Esophagus squamous epithelium (tissue), 5 donors: ENCODE measurements at places on chromosomes 6 and 20.

GRCh38 chr6:41153992-41154625 is at the start of gene TREML1:
Gene TREML1, minus strand, starts transcription at chr6:41154347. Its CDS starts 59 bp downstream, at chr6:41154288.
- DNase-seq: no peak

DNA sequence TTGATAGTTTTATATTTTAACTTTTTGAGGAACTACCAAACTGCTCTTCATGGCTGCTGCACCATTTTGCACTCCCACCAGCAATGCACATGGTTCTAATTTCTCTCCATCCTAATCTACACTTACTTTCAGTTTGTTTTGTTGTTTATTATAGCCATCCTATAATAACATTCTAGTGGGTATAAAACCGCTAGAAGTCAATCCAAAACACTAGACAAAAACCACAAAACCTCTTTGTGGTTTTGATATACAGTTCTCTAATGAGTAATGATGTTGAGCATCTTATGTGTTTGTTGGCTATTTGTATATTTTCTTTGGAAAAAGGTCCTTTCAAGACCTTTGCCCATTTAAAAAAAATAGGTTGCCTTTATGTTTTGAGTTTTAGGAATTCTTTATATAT is 5.6 kb downstream of the RPP21 start:
- no peak for DNase-seq

DNA sequence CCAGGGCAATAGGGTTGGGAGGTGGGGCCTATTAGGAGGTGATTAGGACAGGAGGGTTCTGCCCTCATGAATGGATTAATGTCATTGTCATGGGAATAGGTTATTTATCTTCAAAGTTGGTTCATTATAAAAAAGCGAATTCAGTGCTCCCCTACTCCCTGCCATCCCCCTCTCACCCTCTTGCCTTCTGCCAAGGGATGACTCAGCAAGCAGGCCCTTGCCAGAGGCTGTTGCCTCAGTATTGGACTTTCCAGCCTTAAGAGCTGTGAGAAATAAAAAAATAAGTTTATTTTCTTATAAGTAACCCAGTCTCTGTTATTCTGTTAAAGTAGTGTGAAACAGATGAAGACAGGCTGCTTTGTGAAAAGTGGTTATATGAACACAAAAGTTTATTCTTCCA is 381.1 kb upstream of the ZFP64 start:
- DNase-seq: no peak

- DNase-seq: no peak
Observed at GRCh38 chr6:126267626-126268025, 72.3 kb upstream of the CENPW start.

DNA sequence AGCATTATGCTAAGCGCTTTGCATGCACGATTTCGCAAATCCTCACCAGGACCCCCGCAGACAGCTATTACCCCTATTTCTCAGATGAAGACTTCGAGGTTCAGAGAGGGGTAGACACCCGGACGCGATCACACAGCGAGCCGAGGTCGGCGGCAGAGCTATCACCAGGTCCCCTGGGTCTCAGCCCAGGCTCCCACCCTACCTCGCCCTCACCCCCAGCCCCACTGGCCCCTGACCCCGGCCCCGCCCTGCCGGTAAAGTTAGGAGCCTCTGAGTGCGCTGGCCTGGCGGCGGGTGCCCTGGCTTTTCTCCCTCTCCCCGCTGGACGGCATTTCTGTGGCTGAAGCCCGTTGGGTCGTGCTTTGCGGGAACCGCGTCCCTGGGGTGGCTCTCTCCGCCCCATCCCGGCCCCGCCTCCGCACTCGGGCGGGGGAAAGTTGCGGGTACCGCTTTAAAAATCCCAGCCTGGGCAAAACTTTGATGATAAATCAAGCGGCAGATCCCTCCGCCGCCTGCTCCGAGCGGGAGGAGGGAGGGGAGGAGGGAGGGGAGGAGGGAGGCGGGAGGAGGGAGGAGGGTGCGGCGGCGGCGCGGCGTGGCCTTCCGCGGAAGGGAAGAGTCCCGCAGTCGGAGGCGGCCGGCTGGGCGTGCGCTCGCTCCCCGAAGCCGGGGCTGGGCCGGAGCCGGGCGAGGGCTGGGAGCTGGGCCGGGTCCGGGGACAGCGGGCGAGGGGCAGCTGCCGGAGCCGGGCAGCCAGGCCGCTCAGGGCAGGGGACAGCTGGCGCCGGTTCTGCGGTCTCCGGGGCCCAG is at the start of gene VSTM2L:
TSS of gene VSTM2L (plus strand) at position 624 of the 810 bp plus-strand sequence. CDS start 224 bp downstream, outside the sequence.
- no peak for DNase-seq

- DNase-seq: no peak
Observed at GRCh38 chr6:158284007-158284875, 28.0 kb upstream of the TULP4 start.

- DNase-seq: no peak
Observed at GRCh38 chr6:40997234-40997957, 41.6 kb downstream of the UNC5CL start.

GRCh38 chr6:2738373-2738979 is 12.2 kb downstream of the MYLK4 start:
- DNase-seq: no peak

GRCh38 chr20:40471261-40471629 is 217.8 kb downstream of the MAFB start:
- no peak for DNase-seq

- no peak for DNase-seq
Observed at GRCh38 chr6:107740496-107741190, 83.5 kb downstream of the SCML4 start.

- no peak for DNase-seq
Observed at GRCh38 chr6:134105940-134106339, 53.5 kb upstream of the SLC2A12 start.

DNA sequence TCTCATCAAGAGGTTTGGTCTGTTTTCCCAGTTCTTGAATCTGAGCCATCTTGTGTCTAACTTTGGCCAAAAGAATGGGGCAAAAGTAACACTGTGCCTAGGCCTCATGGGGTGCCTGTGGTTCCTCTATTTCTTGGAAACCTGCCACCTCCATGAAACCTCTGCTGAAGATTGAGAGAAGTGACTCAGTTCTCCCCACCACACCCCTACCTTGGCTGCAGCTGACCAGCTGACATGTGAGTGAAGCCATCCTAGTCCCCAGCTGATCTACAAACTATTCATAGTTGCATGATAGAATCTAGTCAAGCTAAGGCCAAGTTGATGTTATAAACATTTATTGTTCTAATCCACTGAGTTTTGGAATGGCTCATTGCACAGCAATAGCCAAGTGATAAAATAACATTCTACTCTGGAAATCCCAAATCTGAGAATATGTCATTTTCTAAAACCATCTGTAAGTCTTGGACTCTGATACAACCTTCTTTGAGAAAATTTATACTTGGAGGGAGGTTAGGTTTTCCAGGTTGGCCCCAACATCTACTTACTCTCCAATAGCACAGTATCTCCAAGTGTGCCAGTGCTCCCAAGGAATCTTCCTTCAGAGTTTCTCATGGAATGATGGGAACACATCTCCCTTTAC is 107.0 kb upstream of the SMLR1 start:
- no peak for DNase-seq

GRCh38 chr6:7219310-7219709 is 93.7 kb downstream of the SSR1 start:
- DNase-seq: no peak

DNA sequence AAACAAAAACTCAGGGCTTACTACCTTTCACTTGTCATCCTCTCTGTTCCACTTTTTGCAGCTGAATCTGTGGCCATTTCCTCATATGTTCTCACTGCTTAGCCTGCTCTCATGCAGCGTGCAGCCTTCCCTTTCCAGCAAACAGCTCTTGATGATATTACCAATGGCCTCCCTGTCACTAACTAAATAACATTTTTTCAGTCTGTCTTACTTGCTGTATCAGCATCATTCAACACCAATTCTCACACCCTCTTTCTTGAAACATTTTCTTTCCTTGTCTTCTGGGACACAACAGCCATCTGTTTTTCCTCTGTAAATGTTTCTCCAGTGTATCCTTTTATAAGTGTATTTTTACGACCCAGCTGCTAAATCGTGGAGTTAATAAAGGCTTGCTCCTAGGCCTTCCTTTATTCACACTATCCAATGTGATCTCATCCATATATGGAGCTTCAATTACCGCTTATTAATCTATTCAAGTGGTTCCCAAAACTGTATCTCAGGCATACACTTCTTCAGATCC is 523.6 kb upstream of the RNF217 start:
- DNase-seq: no peak

GRCh38 chr6:101108286-101108685 is 227.2 kb upstream of the ASCC3 start:
- DNase-seq: no peak

DNA sequence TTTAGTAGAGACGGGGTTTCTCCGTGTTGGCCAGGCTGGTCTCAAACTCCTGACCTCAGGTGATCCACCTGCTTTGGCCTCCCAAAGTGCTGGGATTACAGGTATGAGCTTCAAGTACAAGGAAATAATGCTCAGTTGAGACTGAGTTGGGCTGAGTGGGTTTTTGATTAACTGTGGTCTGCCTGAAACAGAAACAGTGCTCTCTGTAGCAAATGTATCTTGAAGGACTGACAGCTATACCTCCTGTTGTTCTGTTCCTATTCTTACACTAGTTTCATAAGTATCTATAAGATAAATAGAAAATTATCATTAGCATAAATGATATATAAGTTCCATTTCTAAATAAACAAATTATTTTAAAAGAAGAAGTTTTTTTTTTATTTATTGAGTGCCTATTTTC is 142.8 kb upstream of the PTPRK start:
- no peak for DNase-seq

DNA sequence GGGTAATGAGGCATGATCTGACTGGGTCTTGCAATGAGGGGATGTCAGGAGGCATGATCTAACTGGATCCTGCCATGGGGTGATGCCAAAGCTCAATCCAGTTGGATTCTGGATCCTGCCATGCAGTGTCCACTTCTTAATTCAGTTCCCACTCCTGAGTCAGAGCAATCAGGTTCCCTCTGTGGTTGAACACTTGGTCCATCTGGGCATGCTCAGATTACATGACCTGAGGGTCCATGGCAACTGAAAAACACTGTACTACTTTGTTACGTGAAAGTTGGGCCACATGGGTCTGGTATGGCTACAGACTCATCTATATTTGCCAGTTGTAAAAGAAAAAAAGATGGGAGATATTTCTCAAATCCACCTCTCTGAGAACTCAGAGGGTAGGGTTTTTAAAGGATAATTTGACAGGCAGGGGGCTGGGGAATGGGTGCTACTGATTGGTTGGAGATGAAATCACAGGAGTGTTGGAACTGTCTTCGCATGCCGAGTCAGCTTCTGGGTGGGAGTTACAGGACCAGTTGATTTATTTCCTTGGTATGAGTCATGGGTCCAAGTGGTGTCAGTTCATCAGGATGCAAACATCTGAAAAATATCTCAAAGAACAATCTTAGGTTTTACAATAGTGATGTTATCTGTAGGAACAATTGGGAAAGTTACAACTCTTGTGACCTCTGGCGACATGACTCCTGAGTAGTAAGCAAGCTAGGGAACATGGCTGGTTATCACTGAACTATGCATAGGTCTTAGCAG is 21.6 kb downstream of the C6orf163 start:
- no peak for DNase-seq

DNA sequence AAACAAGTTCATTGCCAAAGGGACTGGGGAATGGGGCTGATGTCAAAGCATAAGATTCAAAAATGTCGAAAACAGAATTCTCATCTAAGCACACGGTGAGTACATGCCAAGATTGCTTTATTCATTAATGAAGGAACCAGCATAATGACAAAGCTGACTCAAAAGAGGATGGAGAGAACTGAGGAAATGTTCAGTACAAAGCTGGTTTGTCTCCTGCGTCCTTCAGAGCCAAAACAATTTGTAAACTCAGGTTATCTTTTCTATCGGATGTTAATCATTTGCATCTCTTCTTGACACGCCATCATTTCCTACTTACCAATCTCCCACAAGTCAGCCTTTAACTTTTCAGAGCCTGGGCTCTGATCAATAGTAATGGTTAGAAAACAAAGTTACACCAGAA is 195.6 kb upstream of the PMEPA1 start:
- DNase-seq: no peak

GRCh38 chr20:23566199-23566932 is 1.9 kb downstream of the CST9L start:
- DNase-seq: no peak

- DNase-seq: no peak
Observed at GRCh38 chr20:49712118-49712517, 1.6 kb downstream of the B4GALT5 start.

GRCh38 chr6:7841781-7842468 is 68.7 kb downstream of the TXNDC5 start:
- DNase-seq: no peak

- DNase-seq: no peak
Observed at GRCh38 chr6:126060400-126060799, 74.1 kb downstream of the TRMT11 start.
